Stimulated activated CD8-positive, alpha-beta memory T cell treated with anti-CD3 and anti-CD28 coated beads, Interleukin-4, amount 100 ng/mL, for 1 hour (primary cell): ENCODE measurements at places on chromosomes 1 and 21.

DNA sequence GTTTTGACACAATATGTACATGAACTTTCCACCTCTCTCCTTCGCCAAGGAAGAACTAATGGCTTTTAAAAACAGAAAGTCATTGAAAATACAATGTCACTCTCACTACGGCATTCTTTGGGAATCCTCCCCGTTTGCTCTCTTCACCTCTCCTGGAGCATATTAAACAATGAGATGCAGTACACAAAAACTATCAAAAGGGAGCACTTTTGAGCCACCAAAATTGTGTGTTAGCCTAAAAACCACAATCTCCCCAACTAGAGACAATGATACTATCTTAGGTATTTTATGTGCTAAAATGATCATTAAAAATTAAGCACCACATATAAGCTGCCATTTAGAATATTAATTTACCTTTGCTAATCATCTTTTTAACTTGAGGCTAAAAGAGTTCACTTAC lies 425.5 kb downstream of the KCTD3 start:
- no peak for DNase-seq

DNA sequence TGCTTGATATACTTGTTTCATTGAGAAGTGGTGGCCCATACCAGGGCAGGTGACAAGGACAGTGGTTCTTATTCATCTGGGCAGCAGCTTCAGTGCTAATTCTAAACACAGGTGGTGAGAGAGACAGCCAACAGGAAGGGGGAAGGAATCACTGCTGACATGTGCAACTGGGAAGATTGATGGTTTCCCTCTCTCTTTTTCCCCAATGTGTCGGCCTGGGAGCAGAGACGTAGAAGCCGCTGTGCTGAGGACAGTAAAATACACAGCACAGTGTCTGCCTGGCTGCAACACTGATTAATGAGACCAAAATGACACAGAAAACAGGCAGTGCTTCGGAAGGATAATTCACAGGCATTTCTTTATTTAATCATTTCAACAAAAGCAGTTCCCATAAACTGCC lies 48.8 kb downstream of the WARS2 start:
- DNase-seq, result no peak

DNA sequence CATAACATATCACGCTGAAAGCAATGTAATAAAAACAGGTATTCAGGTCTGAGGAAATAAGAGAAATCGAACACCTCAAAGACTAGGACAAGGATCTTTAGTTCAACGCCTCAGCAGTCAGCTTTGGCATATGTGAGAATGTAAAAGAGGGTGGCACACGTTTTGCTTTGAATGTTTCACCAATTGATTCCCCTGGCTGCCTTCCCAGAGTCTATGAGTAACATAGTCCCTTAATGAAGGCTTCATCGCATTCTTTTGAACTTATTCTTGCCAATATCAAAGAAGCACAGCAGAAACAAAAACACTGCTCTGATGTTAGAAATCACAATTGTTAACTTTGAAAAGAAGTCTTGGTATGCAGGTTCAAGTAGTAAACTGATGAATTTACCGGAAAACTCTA lies 764.8 kb downstream of the ADGRL2 start:
- DNase-seq, result no peak

DNA sequence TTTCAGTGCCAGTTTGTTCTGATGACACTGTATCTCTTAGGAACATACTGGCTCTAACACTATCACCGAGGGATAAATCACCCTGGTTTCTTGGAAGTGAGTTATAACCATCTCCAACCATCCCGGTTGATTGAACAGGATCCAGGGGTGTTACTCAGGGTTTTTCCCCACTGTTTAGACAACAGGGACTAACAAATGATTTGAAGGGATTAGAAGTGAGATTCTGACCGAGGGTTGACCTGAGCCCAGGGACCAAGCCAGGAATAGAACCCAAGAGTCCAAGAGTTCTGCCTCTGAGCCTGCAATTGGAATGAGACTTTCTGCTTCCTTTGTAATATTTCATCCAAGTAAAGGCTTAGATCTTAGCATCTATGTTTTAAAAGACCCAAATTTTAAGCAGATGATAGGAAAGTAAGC lies 154.0 kb downstream of the DHRS3 start:
- DNase-seq, result no peak

DNA sequence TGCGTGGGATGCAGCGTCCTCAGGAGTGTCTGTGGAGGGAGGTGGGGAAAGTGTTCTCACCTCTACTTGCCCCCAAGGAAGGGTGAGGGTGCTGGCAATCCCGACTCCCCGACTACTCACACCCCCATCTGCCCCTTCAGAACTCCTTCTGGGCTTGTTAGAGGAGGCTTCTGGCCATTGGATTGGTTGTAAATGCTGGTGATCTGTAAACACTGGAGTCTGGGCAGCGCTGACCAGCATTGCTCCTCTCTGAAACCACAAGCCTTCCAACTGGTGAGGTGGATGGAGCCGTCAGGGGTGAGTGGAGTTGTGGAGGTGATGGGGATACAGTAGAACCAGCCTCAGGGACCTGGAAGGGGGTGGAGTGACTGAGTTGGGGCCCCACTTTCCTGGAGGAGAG lies 59.3 kb downstream of the NKAIN1 start:
- no peak for DNase-seq

- DNase-seq, result no peak
Measured at GRCh38 chr1:206492589-206492988, 14.7 kb upstream of the RASSF5 start.

GRCh38 chr1:48488721-48489120 lies 16.7 kb upstream of the SPATA6 start:
- DNase-seq, result no peak

- no peak for DNase-seq
Measured at GRCh38 chr1:3895279-3895950, 4.7 kb downstream of the C1orf174 start.

DNA sequence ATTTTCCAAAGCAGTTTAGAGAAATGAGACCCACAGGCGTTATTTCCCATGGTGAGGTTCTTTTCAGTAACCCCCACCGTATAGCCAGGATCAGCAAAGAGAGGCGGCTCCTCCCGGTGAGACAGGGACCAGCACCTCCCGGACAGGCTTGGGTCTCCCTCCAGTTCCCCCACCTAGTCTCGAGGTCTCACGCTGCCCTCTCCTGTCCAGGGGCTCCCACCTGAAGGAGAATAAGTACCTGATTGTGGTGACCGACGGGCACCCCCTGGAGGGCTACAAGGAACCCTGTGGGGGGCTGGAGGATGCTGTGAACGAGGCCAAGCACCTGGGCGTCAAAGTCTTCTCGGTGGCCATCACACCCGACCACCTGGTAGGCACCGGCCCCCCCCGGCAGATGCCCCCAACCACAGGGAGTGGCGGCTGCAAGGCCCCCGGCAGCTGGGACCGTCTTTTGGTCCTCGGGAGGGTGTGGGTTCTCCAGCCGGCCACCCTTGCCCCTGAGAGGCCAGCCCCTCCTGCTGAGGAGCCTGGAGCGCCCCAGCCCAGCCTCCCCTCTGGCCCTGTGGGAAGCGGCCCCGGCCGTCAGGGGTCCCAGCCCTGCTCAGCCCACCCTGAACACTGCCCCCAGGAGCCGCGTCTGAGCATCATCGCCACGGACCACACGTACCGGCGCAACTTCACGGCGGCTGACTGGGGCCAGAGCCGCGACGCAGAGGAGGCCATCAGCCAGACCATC lies 4.9 kb downstream of the COL6A1 start:
- no peak for DNase-seq

GRCh38 chr1:116367256-116367945 lies 5.6 kb upstream of the ATP1A1 start:
- no peak for DNase-seq

GRCh38 chr1:214319938-214320337 lies 39.0 kb downstream of the SMYD2 start:
- DNase-seq, result no peak

DNA sequence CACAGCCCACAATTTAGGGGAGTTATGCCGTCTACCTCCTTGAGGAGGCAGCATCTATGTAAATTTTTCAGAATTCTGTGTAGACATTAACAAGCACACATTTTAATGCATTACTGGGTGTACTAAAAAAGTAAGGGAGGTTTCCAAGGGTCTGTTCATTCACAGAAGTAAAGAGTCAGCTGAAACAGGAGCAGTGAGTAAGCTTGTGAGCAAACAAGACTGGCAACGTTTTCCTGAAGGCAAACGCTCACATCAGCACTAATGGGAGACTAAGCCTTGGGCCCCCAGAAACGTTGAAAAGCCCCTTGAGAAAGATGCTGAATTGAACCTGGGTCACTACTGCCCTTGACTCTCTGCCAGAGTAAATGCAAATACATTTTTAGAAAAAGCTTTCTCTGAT lies 25.7 kb downstream of the RPRD2 start:
- DNase-seq, result no peak

DNA sequence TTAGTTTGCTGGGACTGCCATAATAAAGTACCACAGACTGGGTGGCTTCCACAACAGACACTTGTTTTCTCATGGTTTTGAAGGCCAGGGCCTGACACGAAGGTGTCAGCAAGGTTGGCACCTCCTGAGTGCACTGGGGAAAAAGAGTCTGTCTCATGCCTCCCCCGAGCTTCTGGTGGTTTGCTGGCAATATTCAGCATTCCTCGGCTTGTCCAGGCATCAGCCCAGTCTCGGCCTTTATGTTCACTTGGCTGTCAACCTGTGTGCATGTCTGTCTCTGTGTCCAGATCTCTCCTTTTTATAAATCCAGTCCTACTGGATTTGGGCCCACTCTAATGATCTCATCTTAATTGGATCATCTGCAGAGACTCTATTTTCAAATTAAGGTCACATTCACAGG lies 72.6 kb downstream of the DOP1B start:
- no peak for DNase-seq

GRCh38 chr1:229762891-229763290 lies 136.8 kb downstream of the URB2 start:
- DNase-seq, result no peak

GRCh38 chr21:15744926-15745325 lies 15.1 kb downstream of the USP25 start:
- no peak for DNase-seq

GRCh38 chr1:40985161-40985560 lies 5.7 kb downstream of the CTPS1 start:
- no peak for DNase-seq

GRCh38 chr1:168180148-168180524 lies 1.4 kb downstream of the TIPRL start:
- DNase-seq, result no peak

GRCh38 chr1:214445199-214445598 lies 106.2 kb downstream of the PTPN14 start:
- DNase-seq, result no peak

DNA sequence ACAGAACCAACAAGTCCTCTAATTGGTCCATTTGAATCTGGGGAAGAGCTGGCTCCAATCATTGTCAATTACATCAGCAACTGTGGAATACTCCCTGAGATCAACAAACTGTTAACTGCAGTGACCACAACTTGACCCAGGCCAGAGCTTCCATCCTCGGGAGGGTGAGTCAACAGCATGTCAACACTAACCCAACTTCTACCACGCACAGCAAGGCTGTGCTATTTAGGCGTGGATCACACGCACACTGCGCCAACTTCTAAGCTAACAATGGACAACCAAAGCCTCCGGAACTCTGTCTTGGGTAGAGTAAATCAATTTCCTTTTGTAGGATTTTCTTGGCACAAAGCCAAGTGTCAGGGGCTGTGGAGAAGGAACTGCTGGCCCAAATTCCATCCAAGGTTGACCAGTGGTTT lies 30.4 kb downstream of the APP start:
- DNase-seq, result no peak

DNA sequence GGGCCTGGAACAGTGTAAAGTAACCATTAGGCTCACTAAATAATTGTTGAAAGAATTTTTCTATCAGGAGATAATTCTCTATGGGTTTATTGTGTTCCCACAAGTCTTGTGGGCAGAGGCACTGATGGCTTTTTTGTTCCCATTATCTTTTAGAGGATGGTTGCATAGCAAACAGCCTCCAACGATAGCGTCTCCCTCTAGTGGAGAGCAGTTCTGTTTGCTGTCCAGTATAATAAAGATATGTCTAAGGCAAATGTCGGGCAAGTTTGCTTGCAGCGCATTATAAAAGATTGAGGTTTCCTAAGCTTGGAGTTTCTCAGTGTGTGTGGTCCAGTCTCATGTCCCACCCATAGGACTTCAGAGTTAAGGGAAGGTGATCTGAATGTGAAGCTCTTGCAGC lies 1.3 kb upstream of the SLC6A17 start:
- DNase-seq, result no peak

DNA sequence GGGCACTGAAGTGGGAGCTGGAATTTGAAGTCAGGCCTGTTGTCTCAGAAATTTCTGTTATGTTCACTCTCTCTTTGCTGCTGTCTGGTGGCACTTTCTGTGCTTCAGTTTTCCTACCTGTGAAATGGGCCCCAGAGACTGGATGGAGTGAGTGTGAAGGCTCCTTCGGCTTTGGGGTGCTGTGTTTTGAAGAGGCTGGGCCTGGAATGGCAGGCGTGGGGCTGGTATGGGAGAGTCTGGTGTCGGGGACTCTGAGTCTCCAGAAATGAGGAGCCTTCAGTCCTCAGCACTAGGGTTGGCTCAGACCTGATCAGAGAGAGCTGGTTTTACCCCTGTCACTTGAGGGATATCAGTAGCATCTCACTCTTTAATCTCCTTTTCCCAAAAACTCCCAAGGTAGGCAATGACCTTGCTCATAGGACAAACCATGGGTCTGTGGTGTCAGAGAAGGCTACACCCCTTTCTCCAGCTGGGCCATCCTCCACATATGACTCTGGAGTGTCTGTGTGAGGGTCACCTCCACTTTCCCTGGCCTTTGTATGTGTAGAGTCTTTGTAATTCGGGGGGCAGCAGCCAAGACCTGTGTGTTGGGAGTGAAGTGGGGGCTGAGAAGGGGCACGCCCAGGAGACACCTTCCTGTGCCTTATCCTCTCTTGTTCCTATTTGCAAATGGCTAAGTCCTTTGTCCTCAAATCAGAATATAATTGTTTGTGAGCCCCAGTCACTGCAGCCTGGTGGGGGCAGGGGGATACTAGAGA lies 279.9 kb downstream of the PTPRU start:
- no peak for DNase-seq

DNA sequence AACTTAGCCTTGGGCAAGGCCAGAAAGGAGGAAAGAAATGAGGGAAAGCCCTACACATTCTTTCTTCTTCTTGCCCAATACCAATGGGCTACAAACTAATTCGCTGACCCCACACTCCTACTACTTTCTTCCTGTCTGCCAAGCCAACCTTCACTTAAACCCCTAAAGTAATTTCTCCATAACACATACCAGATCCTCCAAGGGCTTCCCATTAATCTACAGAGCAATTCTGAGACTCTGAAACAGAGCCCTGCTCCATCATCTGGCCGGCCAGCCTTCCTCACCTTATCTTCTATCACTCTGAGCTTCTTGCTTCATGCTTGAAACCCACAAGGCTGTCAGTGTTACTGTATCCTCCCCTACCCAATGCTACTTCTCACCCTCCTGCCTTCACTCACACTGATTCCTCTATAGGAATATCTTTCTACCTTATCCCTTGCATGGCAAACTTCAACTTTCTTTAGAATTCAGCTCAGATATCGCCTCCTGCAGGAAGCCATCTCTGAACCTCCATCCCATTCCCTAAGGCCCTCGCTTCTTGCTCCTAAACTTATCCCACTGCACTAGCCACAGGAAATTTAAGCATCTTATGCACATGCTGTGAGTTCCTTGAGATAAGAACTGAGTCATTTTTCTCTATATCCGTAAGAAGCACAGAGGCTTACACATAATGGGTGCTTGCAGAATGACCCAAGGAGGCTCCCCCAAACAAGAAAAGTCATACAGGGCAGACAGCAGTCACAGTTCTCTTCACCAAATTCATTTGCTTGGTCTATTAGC lies 81.9 kb downstream of the JAK1 start:
- no peak for DNase-seq

- DNase-seq, result no peak
Measured at GRCh38 chr1:210688512-210689234, 360.0 kb downstream of the HHAT start.

- no peak for DNase-seq
Measured at GRCh38 chr1:20224546-20224945, 38.2 kb upstream of the PLA2G2C start.

- peak; percentile 71 for DNase-seq
Measured at GRCh38 chr1:145858901-145859490, at the start of gene PIAS3. PIAS3 (minus strand) TSS chr1:145859081; CDS start chr1:145858990, 91 bp downstream.
